ENCODE measurements at places on chromosomes 7 and 10.

- DNase-seq: no peak
Observed at GRCh38 chr7:29598613-29599012, 35.0 kb downstream of the PRR15 start.

DNA sequence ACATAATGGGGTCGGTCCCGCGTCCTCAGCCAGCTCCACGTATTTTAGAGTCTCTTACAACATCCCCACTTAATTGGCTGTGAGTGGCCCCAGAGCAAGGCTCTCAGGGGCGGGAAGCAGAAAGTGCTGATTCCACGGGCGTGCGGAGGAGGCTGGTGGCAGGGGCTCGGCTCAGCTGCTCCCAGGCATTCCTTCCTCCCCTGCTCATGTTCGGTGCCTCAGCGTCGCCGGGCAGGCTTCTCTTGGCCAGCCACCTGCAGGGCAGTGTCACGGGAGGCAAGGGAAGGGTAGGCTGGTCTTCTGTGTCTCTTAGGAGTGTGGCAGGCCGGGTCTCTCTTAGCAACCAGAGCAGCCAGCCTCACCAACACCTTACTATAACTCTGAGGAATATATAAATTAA, 33.8 kb downstream of the IL15RA start:
- no peak for DNase-seq

DNA sequence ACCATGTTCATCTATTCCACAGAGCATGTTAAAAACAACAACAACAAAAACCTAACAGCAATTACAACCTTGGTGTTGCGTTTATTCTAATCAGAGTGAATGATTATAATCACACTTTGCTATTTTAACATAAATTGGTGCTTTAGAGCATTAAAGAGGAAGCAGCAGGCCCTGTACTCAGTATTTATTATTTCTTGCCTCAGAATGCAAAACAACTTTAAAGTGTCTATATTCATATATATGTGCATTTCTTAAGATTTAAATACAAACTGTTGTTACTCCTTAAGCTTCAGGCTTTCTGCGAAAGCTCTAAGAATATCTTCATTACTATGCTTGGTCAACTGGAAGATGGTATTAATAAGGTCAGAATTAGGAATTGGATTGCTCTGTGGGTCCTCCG, 21.5 kb downstream of the ARL5B start:
- DNase-seq: no peak

DNA sequence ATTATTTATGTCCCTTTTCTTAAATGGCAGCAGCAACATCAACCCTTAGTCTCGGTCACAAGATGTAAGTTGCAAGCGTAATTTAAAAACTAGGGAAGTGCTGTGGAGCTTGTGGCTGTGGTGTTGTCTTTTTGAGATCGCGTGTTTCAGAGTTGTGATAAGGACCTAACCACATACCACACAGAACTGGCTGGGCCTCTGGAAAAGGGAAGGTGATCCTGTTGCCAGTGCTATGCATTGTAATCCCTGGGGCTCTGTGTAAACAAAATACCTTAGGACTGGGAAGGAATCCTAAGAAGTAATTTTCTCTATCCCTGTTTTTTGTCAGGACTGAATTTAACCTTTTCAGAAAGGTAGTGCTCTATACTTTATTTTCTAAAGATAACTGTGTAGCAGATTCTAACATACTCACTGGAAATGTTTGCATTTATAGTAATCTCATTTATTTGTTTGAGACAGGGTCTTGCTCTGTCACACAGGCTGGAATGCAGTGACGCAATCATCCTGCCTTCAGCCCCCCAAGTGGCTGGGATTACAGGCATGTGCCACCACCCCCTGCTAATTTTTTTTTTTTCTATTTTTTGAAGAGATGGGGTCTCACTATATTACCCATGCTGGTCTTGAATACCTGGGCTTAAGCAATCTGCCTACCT, 60.4 kb downstream of the INPP5F start:
- DNase-seq: no peak

DNA sequence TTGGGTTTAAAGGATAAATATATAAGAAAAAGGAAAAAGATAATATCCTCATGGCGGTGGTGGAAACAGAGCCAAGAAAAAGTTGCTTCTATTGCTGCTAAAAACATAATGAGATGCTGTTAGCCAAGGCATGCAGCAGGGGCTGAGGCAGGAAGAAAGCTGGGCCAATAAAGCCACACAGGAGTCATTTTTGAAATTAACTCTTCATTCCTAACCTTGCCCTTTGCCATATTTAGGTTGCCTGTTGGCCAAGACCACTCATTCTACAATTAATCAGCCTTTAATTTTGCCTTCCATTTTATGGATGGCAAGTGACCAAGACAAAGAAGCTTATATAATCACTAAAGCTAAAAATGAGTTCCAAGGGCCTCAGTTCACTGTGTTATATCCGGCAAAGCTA, 58.2 kb downstream of the ARMH3 start:
- no peak for DNase-seq

DNA sequence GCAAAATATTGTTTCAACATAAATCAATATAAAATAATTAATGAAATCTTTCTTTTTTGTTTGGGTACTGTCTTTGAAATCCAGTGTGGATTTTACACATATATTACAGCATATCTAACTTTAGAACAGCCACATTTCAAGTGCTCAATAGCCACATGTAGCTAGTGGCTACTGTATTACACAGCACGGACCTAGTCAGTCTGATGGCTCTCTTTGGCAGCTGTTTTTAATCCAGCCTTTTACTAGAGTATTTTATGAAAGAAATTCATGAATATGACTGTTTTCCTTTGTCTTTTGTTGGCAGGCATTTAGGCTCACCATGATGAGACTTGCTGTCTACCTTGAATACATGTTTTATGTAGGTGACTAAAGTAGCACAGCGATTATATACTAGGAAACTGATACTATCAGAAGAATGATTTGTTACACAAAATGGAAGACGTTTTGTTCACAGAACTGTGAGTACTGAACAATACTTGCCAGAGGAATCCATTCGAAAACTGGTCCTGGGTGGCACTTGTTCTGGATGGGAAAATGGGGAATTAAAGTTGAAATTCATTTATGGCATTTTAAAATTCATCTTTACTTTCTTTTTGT, 386.7 kb downstream of the PHTF2 start:
- DNase-seq: no peak

- no peak for DNase-seq
Observed at GRCh38 chr7:44944821-44945220, 34.0 kb downstream of the MYO1G start.

DNA sequence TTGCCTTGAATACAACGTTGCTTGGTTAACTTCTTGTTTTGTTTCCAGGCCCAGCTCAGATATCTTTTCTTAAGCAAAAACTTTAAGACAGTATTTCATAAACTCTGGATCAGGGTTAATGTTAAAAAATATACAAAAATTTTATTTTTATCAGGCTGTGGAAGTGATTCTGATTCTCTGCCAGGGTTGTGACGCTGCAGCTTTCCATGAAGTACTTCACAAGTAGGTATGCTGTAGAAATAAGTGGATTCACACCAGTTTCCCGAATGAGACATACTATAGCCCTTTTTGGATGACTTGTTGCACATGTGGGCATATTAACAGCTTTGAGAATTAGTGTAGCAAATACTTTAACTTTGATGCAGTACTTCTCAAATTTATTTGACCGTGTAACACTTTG, 70.1 kb downstream of the CDK14 start:
- no peak for DNase-seq

- DNase-seq: no peak
Observed at GRCh38 chr10:10986606-10987005, 31.1 kb upstream of the CELF2 start.

- DNase-seq: no peak
Observed at GRCh38 chr7:8418629-8419245, 14.7 kb upstream of the NXPH1 start.

- no peak for DNase-seq
Observed at GRCh38 chr7:44891372-44891771, 6.0 kb upstream of the PURB start.

GRCh38 chr10:92381543-92381954, 90.6 kb downstream of the MARCHF5 start:
- no peak for DNase-seq

- DNase-seq: no peak
Observed at GRCh38 chr7:69684369-69685292, 86.4 kb downstream of the AUTS2 start.

- no peak for DNase-seq
Observed at GRCh38 chr7:45267262-45267661, 109.7 kb downstream of the RAMP3 start.

GRCh38 chr7:105246679-105247078, 142.0 kb downstream of the SRPK2 start:
- DNase-seq: no peak

GRCh38 chr10:57864765-57865680, 402.7 kb downstream of the IPMK start:
- no peak for DNase-seq

- DNase-seq: no peak
Observed at GRCh38 chr7:25389489-25390106, 161.3 kb upstream of the NPVF start.

DNA sequence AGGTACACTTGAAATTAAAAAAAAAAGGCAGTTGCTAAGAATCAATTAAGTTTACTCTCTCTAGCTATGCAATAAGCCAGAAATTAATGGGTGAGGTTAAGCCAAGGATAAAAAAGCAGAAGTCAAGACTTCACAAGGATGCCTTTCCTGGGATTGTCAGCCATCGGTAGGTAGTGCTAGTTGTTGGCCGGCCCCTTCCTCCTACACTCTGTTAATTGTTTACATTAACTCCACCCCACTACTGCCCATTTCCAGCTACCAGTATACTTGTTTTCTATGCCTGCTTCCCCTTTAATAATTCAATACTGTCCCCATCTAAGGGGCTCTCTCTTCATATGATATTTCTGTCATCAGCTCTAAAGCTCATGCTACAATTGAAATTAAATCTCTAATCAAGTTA, 461.0 kb downstream of the IPMK start:
- DNase-seq: no peak

DNA sequence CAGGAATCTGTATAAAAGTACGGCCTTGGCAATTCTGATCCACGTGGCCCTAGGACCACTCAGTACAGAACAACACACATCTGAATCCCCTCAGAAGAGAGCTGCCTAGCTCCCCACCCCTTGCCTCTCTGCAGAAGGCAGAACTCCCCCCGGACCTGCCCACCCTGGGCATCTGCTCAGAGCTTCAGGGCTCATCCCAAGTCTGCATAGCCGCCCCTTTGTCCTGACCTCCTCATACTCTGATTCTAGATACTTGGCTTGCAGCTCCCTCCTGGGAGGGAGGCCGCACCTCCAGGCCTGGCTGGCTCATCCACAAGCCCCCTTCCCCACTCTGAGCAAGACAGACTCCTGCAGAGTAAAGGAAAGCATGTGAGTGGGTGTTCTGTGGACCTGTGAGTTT, 49.6 kb downstream of the GRID1 start:
- no peak for DNase-seq

GRCh38 chr10:69479240-69480067, 28.2 kb downstream of the TSPAN15 start:
- no peak for DNase-seq

DNA sequence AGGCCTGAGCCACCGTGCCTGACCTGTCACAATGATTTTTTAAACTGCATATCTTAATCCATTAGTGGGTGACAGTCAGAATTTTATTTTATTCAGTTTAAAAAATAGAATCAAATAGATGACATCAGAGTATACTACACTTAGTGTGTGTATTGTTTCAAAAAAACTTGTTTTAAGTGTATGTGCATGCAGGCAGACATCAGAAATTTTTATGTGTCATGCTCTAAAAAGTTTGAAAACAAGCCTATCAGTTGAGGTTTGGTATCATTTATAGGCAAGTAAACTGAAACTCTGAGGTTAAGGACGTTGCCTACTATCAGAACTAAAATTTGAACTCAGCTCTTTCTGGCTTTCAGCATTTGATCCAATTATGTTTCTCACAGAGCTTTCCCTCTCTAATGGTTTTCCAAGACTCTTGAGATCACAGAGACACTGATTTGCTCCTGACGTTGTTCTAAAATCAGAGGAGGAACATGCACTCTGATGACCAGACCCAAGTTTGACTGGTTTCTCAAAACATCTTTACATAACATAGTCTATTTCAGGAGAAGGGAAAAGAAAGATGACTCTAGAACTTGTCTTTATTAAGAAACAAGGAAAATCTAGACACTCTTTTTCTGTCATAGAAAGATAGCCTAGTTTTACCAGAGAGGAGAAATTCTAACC, 188.6 kb downstream of the AUTS2 start:
- no peak for DNase-seq

DNA sequence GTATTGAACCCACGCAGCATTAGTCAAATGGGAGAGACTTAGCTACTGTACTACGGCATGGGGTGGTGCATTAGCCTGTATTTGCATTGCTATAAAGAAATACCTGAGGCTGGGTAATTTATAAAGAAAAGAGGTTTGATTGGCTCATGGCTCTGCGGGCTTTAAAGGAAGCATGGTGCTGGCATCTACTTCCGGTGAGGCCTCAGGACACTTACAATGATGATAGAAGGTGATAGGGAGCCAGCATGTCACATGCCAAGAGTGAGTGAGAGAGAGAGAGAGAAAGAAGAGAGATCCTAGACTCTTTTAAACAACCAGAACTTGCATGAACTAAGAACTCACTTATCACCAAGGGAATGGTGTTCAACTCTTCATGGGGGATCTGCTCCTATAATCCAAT, 27.2 kb upstream of the CREB3L2 start:
- DNase-seq: no peak

DNA sequence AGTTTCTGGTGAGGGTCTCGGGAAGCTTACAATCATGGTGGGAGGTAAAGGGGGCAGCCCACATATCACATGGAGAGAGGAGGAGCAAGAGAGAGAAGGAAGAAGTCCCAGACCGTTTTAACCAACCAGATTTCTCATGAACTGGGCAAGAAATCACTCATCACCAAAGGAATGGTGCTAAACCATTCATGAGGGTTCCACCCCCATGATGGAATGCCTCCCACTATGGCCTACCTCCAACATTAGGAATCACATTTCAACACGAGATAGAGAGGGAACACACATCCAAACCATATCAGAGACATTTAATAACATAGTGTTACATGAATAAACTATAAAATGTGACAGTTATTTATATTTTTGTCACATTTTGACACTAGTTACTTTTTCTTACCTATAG, 214.8 kb upstream of the MAGI2 start:
- no peak for DNase-seq

GRCh38 chr10:52477305-52477704, 163.2 kb downstream of the DKK1 start:
- DNase-seq: no peak

All from 8988T (cell line).